ENCODE measurements at places on chromosomes 13 and 19.

DNA sequence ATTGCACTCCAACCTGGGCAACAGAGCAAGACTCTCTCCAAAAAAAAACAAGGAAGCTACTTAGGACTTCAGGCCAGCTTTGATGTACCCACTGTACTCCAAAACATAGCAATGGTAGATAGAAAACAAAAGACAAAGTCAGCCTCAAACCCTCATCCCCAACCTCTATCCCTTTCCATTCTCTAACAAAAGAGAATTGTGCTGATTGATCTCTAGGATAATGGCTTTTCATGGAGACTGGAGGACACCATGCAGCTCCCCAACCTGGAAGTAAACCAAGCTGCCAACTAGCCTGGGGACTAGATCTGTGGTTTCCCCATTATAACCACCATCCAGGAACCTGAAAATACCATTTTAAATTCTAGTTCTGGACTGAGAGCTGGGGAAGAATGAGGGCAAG, 4.3 kb upstream of the ZDHHC20 start:
- DNase-seq = no peak

DNA sequence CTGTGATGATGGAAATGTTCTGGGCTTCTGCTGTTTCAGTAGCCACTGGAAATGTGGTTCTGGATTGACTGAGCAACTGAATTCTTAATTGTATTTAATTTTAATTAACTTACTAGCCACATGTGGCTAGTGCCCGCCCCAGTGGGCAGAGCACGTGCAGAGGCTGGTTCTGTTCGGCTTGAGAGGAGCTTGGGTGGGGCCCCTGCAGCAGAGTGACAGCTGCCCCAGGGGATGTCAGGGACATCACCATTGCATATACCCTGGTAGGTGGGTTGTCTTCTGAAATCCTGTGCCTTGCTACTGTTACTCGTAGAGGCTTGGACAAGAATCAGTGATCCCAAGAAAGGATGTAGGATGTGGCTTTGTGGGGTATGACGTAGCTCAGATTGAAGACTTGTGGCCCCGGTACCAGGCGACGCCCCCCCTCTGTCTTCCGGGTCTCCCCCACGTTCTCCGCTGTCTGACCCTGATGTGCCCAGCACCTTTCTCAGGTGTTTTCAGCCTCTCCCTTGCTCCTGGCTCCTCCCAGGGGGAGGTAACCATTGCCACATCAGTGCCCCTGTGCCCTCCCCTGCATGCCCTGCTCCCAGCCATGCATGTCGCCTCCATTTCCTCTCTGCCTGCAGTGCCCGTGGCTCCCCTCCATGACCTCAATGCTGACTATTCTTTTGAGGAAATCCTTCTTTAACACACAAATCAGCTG, 102.6 kb upstream of the RNF113B start:
- DNase-seq = peak; percentile 82

GRCh38 chr13:101978552-101979315, 423.1 kb downstream of the FGF14 start:
- no peak for DNase-seq

GRCh38 chr13:110869805-110870706, 44.8 kb downstream of the ANKRD10 start:
- DNase-seq = peak; percentile 58

DNA sequence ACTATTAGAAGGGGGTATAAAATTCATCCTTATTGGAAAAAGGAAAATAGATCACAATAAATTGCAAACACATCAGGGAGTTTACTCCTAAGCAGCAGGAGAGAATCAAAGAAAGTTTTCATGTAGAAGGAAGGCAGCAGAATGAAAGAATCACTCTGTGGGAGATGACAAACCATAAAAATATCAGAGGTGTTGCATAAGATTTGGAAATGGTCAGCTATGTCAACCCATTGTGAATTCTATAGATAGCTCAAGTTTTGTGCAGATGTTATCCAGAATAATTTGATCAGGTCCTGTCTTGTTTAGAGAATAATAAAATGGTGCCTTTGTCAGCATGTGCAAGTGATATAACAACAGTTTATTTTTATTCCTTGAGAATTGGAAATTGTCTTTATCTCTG, 622.4 kb downstream of the DCT start:
- DNase-seq = no peak

GRCh38 chr19:1266916-1267476, 2.1 kb upstream of the CIRBP start:
- DNase-seq = no peak

DNA sequence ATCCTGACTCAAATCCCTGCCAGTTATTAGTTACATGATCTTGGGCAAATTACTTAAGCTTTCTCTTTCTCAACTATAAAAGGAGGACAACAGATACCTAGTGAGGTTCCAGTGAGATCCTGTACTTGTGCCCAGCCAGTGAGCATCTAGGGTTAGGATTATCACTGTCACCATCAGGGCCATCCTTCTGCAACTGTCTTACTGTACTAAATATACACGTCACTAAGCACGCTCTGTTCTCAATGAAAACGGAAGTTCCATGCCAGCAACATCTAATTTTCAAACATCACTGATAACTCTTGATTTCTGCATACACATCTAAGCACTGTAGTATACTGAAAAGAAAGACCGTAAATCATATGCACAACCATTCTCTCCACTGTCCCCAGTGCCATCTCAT, 70.0 kb downstream of the FOXO1 start:
- DNase-seq = no peak

DNA sequence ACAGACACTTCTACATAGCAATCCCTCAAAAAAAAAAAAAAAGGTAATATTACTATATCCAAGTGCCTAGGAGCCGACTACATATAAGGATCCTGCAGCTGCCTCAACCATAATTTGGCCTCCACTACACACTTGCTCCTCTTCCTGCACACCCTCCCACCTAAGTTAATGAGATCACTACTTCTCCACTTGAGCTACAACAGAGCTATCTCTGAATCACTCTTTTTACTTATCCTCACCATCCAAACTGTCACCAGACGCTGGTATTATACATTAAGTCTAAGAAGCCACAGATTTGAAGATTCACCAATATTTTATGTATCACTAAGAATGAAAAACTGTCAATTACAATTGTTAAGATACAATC, 8.3 kb downstream of the OBI1 start:
- DNase-seq = no peak

- DNase-seq = no peak
Observed at GRCh38 chr13:91896547-91896946, 498.1 kb downstream of the GPC5 start.

DNA sequence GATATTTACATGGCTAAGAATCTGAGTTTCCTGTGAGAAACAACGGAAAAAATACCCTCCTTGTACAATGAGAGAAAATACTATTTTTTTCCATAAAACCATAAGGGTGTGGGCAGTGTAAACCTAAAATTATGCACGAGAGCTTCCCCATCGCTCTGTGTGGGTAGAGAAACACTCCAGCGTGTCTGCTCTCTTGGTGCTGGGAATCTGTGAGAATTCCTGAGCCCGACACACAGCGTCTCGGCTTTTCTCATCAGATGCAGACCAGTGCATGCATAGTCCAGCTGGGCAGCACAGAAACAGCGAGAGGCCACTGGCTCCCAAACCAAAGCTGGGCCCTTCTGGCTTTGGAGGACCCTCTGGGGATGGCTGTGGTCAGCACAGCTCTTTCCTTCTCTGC, 12.0 kb downstream of the PLPP2 start:
- DNase-seq = no peak

- no peak for DNase-seq
Observed at GRCh38 chr13:51396352-51396751, 56.5 kb downstream of the INTS6 start.

GRCh38 chr13:60756306-60756705, 359.3 kb downstream of the TDRD3 start:
- no peak for DNase-seq

Measured in right renal pelvis (tissue), 4 donors.